ENCODE measurements at places on chromosomes 7 and 10. TPM values are rescaled to one million over a fixed set of nuclear protein-coding genes. Genes with fewer than 3 reads are reported as not detected.

The ETV1 gene
- 42.8 TPM for total RNA-seq

The ADAM12 gene
- total RNA-seq, result 13.7 TPM

The ZNF804B gene
- total RNA-seq, result not detected

The MBL2 gene
- total RNA-seq, result not detected

The FANK1 gene
- 5.7 TPM for total RNA-seq

The FFAR4 gene
- not detected for total RNA-seq

The MINPP1 gene
- total RNA-seq, result 19.5 TPM

The GDF2 gene
- not detected for total RNA-seq

The ZC3HAV1 gene
- 30.5 TPM for total RNA-seq

The IPMK gene
- 3.2 TPM for total RNA-seq

The MACC1 gene
- 0.06 TPM for total RNA-seq

The CNPY1 gene
- not detected for total RNA-seq

The TAS2R41 gene
- total RNA-seq, result not detected

The CUBN gene
- 2.2 TPM for total RNA-seq

The SPAM1 gene
- not detected for total RNA-seq

The LGI1 gene
- total RNA-seq, result 0.12 TPM

The LLCFC1 gene
- total RNA-seq, result not detected

The RELN gene
- total RNA-seq, result 1.3 TPM

The ANKRD22 gene
- 0.13 TPM for total RNA-seq

The SEMA4G gene
- total RNA-seq, result 0.13 TPM

The FAM131B gene
- 1.6 TPM for total RNA-seq

The PTCD1 gene
- total RNA-seq, result 6.7 TPM

The CLDN4 gene
- total RNA-seq, result 0.13 TPM

The SPDYE9 gene
- not detected for total RNA-seq

The RNF148 gene
- total RNA-seq, result 0.40 TPM

The OR6V1 gene
- total RNA-seq, result not detected

The PPP1R17 gene
- not detected for total RNA-seq

The INSYN2A gene
- 0.06 TPM for total RNA-seq

The TMEM229A gene
- 0.13 TPM for total RNA-seq

The SPDYE2 gene
- not detected for total RNA-seq

Measured in aortic smooth muscle cell (primary cell).